ENCODE measurements at places on chromosomes 11 and 22.

DNA sequence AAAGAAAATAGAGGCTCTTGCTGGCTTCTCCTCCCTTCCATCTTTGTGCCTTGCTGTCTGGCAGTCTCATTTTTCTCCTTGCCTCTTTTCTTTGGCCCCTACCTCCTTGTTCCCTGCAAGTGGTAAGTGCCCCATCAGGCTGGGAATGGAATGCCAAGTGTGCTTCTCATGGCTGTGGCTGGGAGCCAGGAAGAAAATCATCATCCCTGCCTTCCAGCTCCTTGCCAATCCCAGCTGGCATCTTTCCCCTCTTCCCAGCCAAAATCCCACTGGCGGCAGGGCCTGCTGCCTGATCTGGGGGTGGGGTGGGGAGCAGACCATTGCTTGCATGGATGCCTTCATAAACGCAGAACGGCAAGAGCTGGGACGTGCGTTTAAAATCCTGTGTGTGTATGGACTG, 27.0 kb upstream of the SLC25A18 start:
- DNase-seq = peak; percentile 6

DNA sequence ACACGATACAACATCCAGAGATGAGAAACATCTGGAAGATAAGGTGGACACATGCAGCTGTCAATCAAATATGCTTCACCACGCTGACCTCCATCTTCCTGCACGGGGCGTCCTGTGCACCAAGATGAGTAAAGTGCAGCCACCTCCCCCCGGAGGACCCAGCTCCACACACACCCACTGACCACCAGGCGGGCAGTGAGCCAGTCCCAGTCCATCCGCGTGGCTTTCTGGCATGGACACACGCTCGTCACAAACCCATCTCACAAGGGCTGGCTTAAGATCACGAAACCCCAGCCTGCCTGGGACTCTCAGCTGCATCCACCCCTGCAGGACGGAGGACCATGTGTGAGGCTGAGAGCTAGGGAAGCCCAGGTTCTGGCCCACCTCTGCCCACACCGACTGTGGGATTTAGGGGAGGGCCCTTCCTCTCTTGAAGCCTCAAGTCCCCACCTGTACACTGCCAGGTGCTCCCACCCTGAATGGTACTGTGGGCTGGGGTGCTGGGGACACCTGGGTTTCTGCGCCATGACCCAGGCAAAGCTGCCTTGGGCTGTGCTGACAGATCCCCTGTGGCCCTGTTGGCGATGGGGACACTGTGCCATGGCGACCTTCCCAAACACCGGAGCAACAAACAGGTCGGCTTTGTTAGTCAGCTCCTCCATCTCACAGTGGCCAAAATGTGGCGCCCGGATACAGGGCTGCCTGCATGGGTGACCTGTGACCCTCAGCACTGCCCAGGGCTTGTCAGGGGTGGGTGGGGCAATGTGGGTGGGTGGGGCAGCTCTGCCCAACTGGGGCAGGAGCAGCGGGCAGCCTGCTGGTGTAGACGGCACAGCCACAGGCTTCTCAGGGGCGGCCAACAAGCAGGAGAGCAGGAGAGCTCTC, 629.0 kb downstream of the TBC1D22A start:
- no peak for DNase-seq

GRCh38 chr11:130189492-130190210, 30.1 kb downstream of the ST14 start:
- no peak for DNase-seq

GRCh38 chr11:113555071-113555619, 79.9 kb upstream of the DRD2 start:
- DNase-seq = no peak

GRCh38 chr22:32621656-32622003, 147.0 kb downstream of the FBXO7 start:
- DNase-seq = no peak
